ENCODE measurements at places on chromosomes 5 and 9.

GRCh38 chr5:104702212-104702611 is 1139.6 kb upstream of the NUDT12 start:
- DNase-seq, result no peak

- DNase-seq, result peak; percentile 65
Observed at GRCh38 chr9:7216004-7216841, 458.4 kb downstream of the KDM4C start.

- DNase-seq, result peak; percentile 34
Observed at GRCh38 chr5:96434201-96434645, 1.2 kb upstream of the PCSK1 start.

- DNase-seq, result no peak
Observed at GRCh38 chr5:75512383-75513074, 838 bp downstream of the POLK start.

All from activated CD4-positive, alpha-beta T cell treated with anti-CD3 and anti-CD28 coated beads, Interleukin-2, amount 50 U/mL, for 16 hours (primary cell).